ENCODE measurements at places on chromosomes 2 and 18.
A peak's percentile ranks its signal among the peaks of the same experiment; 100 is the strongest.

DNA sequence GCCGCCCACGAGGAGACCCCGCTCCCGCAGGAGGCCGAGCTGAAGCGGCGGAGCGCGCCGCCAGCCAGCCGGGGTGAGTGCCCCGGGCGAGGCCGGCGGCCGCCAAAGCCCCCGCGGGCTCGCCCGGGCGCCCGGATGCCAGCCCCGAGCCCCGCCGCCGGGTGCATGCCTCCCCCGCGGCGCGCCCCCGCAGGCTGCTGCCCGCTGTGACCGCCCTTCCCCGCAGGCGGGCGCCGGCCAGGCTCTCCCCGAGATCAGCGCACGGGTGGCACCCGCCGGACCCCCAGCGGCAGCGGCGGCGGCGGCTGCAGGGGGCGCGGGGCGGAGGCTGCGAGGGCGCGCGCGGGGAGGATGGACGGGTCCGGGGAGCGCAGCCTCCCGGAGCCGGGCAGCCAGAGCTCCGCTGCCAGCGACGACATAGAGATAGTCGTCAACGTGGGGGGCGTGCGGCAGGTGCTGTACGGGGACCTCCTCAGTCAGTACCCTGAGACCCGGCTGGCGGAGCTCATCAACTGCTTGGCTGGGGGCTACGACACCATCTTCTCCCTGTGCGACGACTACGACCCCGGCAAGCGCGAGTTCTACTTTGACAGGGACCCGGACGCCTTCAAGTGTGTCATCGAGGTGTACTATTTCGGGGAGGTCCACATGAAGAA, 470 bp downstream of the KCNF1 start:
- no peak for ATAC-seq

- ATAC-seq = no peak
These were observed 49.6 kb downstream of the TRAPPC12 start for GRCh38 chr2:3429066-3429610.

DNA sequence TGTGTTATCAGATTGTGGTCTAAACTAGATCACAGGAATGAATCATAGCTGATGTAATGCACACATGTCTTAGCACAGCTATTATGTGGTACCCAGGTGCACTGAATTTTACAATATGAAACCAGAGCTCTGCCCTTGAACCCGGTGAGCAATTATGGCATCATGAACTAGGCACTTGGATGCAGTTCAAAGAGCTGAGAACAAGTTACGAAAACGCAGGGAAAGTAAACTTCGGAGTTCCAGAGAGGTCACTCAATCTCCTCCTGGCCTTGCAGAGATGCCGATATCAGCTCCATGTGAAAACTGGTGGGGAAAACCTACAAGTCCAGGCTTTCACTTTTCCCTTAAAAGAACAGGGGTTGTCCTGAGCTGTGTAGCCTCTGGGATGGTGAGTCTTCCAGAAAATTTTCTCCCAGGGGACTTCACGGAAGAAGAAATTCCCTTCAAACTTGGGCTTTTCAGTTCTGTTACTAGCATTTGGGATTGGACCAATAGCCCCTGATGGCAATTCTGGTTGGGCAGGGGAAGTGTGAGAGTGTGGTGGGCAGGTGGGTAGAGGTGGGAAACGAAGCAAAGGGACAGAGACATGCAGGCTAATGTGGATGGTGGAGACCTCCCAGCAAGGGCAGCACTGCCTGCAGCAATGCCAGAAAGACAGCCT, 71.1 kb upstream of the SH3BP4 start:
- peak; percentile 84 for ATAC-seq

DNA sequence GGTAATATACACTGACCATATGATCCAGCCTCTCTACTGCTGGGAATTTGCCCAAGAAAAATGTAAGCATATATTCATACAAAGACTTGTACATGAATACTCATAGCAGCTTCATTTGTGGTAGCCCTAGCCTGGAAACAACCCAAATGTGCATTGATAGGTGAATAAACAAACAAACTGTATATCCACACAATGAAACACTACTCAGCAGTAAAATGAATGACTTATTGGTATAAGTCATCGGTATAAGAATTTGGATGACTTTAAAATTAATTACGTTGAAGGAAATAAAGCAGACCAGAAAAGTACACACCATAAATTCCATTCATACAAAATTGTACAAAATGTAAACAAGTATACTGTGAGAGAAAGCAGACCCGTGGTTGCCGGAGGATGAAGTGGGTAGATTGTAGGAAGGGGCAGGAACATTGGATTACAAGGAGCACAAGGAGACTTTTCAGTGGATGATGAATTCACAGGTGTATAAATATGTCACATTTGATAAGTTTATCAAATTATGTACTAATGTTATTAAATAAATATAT, 376.7 kb downstream of the TDRD15 start:
- ATAC-seq = no peak

- ATAC-seq = no peak
These were observed 16.8 kb upstream of the LRATD1 start for GRCh38 chr2:14615760-14616159.

DNA sequence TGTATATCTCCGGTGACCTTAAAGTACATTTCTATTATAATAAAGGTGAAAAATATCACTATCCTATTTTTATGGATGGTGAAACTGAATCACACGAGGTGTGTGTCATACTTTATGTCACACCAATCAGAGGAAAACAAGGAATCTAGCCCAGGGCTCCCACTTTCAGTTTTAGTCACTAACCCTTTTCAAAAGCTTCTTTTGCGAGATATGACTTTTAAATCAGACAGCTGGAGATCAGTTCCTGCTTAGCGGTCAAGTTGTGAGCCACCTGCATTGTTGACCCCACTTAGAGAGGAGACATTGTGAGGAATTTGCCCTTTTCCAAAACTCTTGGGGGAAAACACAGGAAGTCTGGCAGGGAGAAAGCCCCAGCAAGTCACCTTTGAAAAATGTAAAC, 70.5 kb downstream of the CPS1 start:
- ATAC-seq = no peak

DNA sequence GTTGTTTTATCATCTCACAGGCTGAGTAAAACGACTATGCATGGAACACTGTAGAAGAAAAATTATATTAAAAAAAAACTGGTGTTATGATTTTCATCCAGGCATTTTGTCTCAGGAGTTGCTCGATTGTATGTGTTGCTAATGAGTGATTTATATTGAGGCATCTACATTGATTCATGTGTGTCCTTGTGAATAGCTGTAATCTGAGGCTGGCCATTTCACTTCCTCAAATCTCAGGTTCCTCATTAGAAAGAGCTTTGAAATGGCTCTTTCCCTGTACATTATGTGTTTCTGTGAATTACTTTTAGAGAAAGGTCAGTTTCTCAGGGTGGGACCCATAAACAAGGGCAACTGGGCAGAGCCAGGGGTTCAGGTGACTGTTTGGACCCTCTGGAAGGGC, 2.3 kb downstream of the IL18R1 start:
- no peak for ATAC-seq

DNA sequence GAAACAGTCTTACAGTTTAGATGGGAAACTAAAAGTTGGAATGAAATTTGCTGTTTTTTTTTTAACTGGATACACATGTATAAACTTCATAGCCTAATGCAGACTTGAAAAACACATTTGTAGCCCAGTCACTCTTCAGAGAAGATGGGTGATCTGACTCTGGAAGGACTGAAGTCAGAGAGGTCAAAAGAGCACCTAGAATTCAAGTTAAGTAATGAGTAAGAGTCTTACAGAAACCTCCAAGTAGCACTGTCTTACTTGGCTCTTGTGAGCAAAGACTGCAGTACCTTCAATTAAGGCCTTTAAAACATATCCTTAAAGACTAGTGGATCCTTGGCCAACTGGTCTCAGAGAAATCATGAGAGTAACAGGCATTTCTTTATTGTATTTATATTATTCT, 41.9 kb downstream of the TRAPPC8 start:
- no peak for ATAC-seq

- no peak for ATAC-seq
These were observed 151.8 kb downstream of the SH3RF3 start for GRCh38 chr2:109280804-109281203.

DNA sequence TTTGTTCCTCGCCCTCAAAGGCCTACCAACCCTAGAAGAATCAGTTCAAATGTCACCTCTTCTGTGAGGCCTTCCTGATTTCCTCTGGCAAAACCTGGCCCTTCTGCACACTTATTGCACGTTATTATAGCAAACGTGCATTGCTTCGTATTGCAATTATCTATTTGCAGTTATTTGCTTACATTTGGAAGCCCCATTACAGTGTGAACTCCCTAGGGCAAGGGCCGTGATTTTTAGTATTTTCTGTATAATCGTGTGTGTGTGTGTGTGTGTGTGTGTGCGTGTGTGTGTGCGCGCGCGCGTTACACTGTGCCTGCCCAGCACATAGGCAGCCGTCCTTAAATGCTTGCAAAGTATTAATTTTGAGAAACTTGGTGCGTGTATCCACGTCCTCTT, 460 bp upstream of the SEMA4F start:
- peak; percentile 25 for ATAC-seq

Measured in activated CD4-positive, CD25-positive, alpha-beta regulatory T cell treated with anti-CD3 and anti-CD28 coated beads, Interleukin-2, amount 50 U/mL, for 24 hours (primary cell).